Left lobe of liver (tissue), 2 donors: ENCODE measurements at places on chromosomes 5 and 9. TPM values are rescaled to one million over a fixed set of nuclear protein-coding genes. Genes with fewer than 3 reads are reported as not detected.

Gene GPSM1
- total RNA-seq = 4.8 TPM

Gene DOK3
- 3.2 TPM for total RNA-seq

Gene REEP2
- not detected for total RNA-seq

Gene LRRC26
- total RNA-seq = not detected

Gene NAIP
- 5.5 TPM for total RNA-seq

Gene GADD45G
- 17.5 TPM for total RNA-seq

Gene SHISAL2B
- total RNA-seq = not detected

Gene SUSD1
- 3.2 TPM for total RNA-seq

Gene CSNK1A1
- 82.6 TPM for total RNA-seq

Gene HSPB3
- not detected for total RNA-seq
